ENCODE measurements at places on chromosomes 13 and 19. TPM values are rescaled to one million over a fixed set of nuclear protein-coding genes. Genes with fewer than 3 reads are reported as not detected.

DNA sequence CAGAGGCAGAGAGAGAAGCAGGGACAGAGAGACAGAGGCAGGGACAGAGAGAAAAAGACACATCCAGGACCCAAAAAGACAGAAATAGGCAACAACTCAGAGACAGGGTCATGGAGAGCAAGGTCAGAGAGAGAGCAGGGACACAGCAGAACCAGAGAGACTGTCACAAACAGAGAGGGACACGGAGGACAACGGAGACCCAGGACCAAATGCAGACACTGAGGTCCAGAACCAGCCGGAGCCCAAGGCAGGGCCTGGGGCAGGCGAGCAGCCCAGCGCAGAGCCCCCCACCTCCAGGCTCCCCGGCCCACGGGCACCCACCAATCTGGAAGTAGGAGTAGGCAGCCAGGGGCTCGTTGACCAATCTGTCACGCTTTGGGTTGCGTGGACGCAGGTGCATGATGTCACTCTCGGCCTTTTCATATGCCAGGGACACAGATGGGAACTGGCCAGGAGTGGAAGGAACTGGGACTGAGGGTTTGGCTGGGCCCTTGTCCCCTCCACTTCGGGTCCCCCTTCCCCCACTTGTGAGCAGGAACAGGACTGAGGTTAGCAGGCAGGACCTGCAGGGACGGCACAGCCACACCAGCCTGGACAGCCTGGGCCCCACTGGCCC, 8.1 kb downstream of the TMEM147 start:
- H3K27ac ChIP-seq: no peak overlapping the region
- peaks cover 8% of the 10 kb centered on the region for H3K4me1 ChIP-seq
- H3K36me3 ChIP-seq: no peaks in the 10 kb centered on the region
- H3K27me3 ChIP-seq: no peaks in the 10 kb centered on the region

DNA sequence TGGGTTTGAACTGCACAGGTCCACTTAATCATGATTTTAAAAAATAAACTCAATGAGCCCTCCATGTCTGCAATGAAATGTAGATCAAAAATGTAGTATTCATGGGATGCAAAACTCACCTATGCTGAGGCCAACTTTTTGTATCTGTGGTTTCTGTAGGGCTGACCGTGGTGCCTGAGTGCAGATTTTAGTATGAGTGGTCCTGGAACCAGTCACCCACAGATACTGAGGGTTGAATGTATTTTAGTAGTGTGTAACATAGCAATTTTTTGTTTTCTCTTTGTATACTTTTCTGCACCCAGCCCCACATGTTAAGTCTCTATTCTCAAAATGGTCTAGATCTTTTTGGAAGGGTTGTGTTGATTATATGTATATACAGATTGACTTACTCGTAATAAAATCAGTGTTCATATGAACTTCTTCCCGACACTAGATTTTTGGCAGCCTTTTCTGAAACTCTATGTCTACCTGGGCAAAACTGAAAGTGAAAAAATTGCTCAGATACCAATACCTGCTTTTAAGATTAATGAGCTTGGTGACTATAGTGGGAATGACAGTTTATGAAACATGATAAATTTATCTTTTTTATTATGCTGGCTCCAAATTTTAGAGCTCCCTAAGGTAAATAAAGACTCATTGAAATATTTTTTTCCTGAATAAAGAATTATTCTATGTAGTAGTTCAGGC, 51.6 kb downstream of the DNAJC15 start:
- no peak for DNase-seq
- no peak overlapping the region for H3K4me3 ChIP-seq
- H3K36me3 ChIP-seq: no peaks in the 10 kb centered on the region
- H3K27me3 ChIP-seq: no peaks in the 10 kb centered on the region
- H3K4me1 ChIP-seq: peaks cover 11% of the 10 kb centered on the region

- DNase-seq: no peak
- H3K27me3 ChIP-seq: no peaks in the 10 kb centered on the region
- no peak overlapping the region for H3K4me3 ChIP-seq
- no peaks in the 10 kb centered on the region for H3K36me3 ChIP-seq
- no peak overlapping the region for H3K27ac ChIP-seq
These were observed 773.2 kb upstream of the SLC10A2 start for GRCh38 chr13:103839460-103839859.

- DNase-seq: no peak
- H3K27ac ChIP-seq: no peak overlapping the region
- H3K27me3 ChIP-seq: no peaks in the 10 kb centered on the region
- no peak overlapping the region for H3K4me3 ChIP-seq
- peaks cover 3% of the 10 kb centered on the region for H3K4me1 ChIP-seq
These were observed 2.8 kb upstream of the IFI30 start for GRCh38 chr19:18170714-18171255.

- no peaks in the 10 kb centered on the region for H3K27me3 ChIP-seq
- H3K27ac ChIP-seq: no peak overlapping the region
- no peaks in the 10 kb centered on the region for H3K36me3 ChIP-seq
- H3K4me1 ChIP-seq: no peaks in the 10 kb centered on the region
- no peak for DNase-seq
These were observed 54.7 kb upstream of the WASF3 start for GRCh38 chr13:26502826-26503225.

DNA sequence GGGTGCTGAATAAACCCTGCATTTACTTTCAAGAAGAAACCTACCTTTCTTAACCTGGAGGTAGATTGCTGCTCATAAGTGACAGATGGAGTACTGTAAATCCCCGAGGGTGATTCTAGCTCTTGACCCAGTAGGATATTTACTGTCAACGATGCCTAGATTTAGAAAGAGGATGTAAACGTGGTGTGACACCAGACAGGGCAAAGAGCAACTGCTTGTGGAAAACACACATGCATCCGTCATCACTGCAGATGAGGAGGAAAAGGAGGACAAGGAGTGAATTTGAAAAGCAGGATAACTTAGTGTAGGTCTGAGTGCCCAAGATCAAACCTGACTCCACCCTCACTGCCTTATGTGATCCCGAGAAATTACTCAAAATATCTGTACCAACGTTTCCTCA, 9.8 kb upstream of the CLN5 start:
- no peak overlapping the region for H3K27ac ChIP-seq
- H3K36me3 ChIP-seq: no peaks in the 10 kb centered on the region
- H3K4me1 ChIP-seq: peaks cover 6% of the 10 kb centered on the region
- DNase-seq: no peak
- no peaks in the 10 kb centered on the region for H3K27me3 ChIP-seq

- H3K4me1 ChIP-seq: no peaks in the 10 kb centered on the region
- no peaks in the 10 kb centered on the region for H3K27me3 ChIP-seq
- H3K4me3 ChIP-seq: no peak overlapping the region
- no peaks in the 10 kb centered on the region for H3K36me3 ChIP-seq
- H3K27ac ChIP-seq: no peak overlapping the region
These were observed 44.6 kb downstream of the CCL25 start for GRCh38 chr19:8097198-8097597.

DNA sequence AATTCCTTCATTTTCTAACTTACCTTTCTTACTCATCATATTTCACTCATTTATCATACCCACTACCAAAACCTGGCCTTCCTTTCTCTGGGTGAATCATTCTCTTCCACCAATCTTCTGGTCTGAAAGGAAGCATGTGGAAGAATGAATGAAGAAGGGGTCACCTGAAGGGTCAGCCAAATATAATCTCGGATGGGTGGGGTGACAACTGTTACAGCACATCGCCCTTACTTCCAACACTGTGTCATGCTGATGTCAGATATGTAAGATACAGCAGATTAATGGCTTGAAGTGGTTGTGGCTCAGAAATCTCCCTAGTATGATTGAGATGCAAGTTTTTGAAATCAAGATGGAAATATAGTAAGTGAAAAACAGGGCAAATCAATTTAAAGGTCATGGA, 401.7 kb upstream of the HTR2A start:
- H3K4me3 ChIP-seq: no peak overlapping the region
- no peaks in the 10 kb centered on the region for H3K27me3 ChIP-seq
- H3K36me3 ChIP-seq: no peaks in the 10 kb centered on the region
- H3K27ac ChIP-seq: no peak overlapping the region

DNA sequence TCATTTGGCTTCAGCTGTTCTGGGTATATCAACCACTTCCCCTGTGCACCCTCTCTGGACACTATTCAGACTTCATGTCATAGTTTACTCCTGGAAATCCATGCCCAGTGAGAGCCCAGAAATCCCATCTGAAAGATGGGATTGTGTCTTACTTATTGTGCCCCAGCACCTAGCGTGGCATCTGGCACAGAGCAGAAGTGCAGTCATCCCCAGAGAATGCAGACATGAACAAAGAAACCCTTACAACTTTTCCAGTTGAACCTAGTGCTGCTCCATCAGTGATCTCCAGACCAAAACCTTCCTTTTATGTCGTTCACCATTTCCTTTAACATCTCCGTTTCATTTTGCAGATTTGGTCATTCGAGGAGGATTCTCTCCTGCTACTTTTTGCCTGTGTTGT, 60.6 kb downstream of the MBNL2 start:
- H3K36me3 ChIP-seq: no peaks in the 10 kb centered on the region
- no peaks in the 10 kb centered on the region for H3K27me3 ChIP-seq
- no peak overlapping the region for H3K4me3 ChIP-seq
- H3K27ac ChIP-seq: no peak overlapping the region
- peaks cover 26% of the 10 kb centered on the region for H3K4me1 ChIP-seq

- H3K4me1 ChIP-seq: no peaks in the 10 kb centered on the region
- H3K4me3 ChIP-seq: no peak overlapping the region
- peaks cover 84% of the 10 kb centered on the region for H3K36me3 ChIP-seq
- H3K27me3 ChIP-seq: no peaks in the 10 kb centered on the region
- no peak for DNase-seq
- no peak overlapping the region for H3K27ac ChIP-seq
These were observed 20.6 kb downstream of the ZNF558 start for GRCh38 chr19:8811315-8812172.

GRCh38 chr13:41970022-41970421, 9.1 kb upstream of the VWA8 start:
- H3K27me3 ChIP-seq: no peaks in the 10 kb centered on the region
- DNase-seq: no peak
- H3K36me3 ChIP-seq: no peaks in the 10 kb centered on the region
- H3K4me3 ChIP-seq: no peak overlapping the region
- H3K27ac ChIP-seq: no peak overlapping the region

GRCh38 chr19:53466726-53467484, 628 bp upstream of the ZNF813 start:
- no peaks in the 10 kb centered on the region for H3K36me3 ChIP-seq
- DNase-seq: no peak
- H3K4me3 ChIP-seq: peak overlapping the region; percentile 73
- no peak overlapping the region for H3K27ac ChIP-seq

GRCh38 chr13:99256283-99256682, 1.9 kb downstream of the GPR18 start:
- H3K4me3 ChIP-seq: no peak overlapping the region
- no peak for DNase-seq
- no peaks in the 10 kb centered on the region for H3K36me3 ChIP-seq
- no peak overlapping the region for H3K27ac ChIP-seq
- H3K4me1 ChIP-seq: no peaks in the 10 kb centered on the region
- no peaks in the 10 kb centered on the region for H3K27me3 ChIP-seq

- peak; percentile 79 for DNase-seq
- no peak overlapping the region for H3K4me3 ChIP-seq
- no peaks in the 10 kb centered on the region for H3K36me3 ChIP-seq
- H3K27ac ChIP-seq: peak overlapping the region; percentile 79
- peaks cover 3% of the 10 kb centered on the region for H3K4me1 ChIP-seq
- no peaks in the 10 kb centered on the region for H3K27me3 ChIP-seq
These were observed 30.2 kb upstream of the CPB2 start for GRCh38 chr13:46134961-46135522.

- no peaks in the 10 kb centered on the region for H3K27me3 ChIP-seq
- DNase-seq: no peak
- H3K4me1 ChIP-seq: no peaks in the 10 kb centered on the region
- no peaks in the 10 kb centered on the region for H3K36me3 ChIP-seq
- H3K4me3 ChIP-seq: no peak overlapping the region
These were observed 45.2 kb downstream of the SOX21 start for GRCh38 chr13:94667190-94667589.

- H3K27me3 ChIP-seq: no peaks in the 10 kb centered on the region
- no peak for DNase-seq
- no peak overlapping the region for H3K27ac ChIP-seq
- H3K4me1 ChIP-seq: no peaks in the 10 kb centered on the region
- no peaks in the 10 kb centered on the region for H3K36me3 ChIP-seq
These were observed 78.9 kb downstream of the TEX29 start for GRCh38 chr13:111399334-111399733.

- H3K4me1 ChIP-seq: no peaks in the 10 kb centered on the region
- no peak overlapping the region for H3K27ac ChIP-seq
- no peaks in the 10 kb centered on the region for H3K27me3 ChIP-seq
- no peak for DNase-seq
- no peaks in the 10 kb centered on the region for H3K36me3 ChIP-seq
These were observed 12.1 kb upstream of the SPART start for GRCh38 chr13:36358175-36358718.

- DNase-seq: no peak
- H3K4me1 ChIP-seq: no peaks in the 10 kb centered on the region
- H3K27me3 ChIP-seq: no peaks in the 10 kb centered on the region
- H3K36me3 ChIP-seq: no peaks in the 10 kb centered on the region
- no peak overlapping the region for H3K4me3 ChIP-seq
These were observed 41.0 kb downstream of the CCDC70 start for GRCh38 chr13:51902776-51903175.

- H3K27ac ChIP-seq: no peak overlapping the region
- peaks cover 14% of the 10 kb centered on the region for H3K4me1 ChIP-seq
- no peaks in the 10 kb centered on the region for H3K36me3 ChIP-seq
- DNase-seq: no peak
- H3K4me3 ChIP-seq: no peak overlapping the region
These were observed 31.5 kb upstream of the IRS2 start for GRCh38 chr13:109817591-109818535.

DNA sequence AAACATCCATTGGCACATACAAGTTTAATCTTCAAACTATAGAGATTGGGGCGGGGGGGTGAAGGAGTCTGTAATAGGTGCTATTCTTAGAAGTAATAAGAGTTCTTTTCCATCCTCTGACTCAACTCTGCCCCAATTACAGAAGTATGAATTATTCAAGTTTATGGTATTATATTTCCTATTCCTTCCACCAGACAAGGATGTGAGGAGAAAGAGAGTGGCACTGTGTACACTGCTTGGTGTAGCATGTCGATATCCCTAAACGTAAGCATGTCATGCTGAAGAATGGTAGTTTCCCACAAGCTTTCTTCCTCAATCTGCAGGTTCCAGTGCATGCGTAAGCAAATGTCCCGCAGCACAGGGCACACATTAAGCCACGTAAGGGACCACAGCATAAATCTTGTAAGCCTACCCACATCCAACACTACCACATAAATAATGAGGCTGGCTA, 14.1 kb downstream of the BRD4 start:
- peaks cover 62% of the 10 kb centered on the region for H3K4me1 ChIP-seq
- DNase-seq: no peak
- H3K36me3 ChIP-seq: no peaks in the 10 kb centered on the region
- no peak overlapping the region for H3K27ac ChIP-seq
- H3K4me3 ChIP-seq: no peak overlapping the region
- H3K27me3 ChIP-seq: no peaks in the 10 kb centered on the region

- H3K4me1 ChIP-seq: peaks cover 7% of the 10 kb centered on the region
- H3K36me3 ChIP-seq: no peaks in the 10 kb centered on the region
- DNase-seq: no peak
- H3K27me3 ChIP-seq: no peaks in the 10 kb centered on the region
- H3K27ac ChIP-seq: no peak overlapping the region
These were observed 8.0 kb upstream of the GPR183 start for GRCh38 chr13:99315186-99315585.

Gene PCDH20
- total RNA-seq: 0.09 TPM

Gene TSPAN16
- not detected for total RNA-seq

Gene CPB2
- 0.79 TPM for total RNA-seq

Gene FFAR1
- 2.3 TPM for total RNA-seq

Gene SCEL
- 0.04 TPM for total RNA-seq

Gene AP1M2
- total RNA-seq: 48.6 TPM

Gene NLRP9
- total RNA-seq: not detected

Gene ZNF66
- total RNA-seq: 2.2 TPM

Gene PODNL1
- 2.0 TPM for total RNA-seq

Gene PDE4C
- total RNA-seq: 0.37 TPM

All from pancreas (tissue), 10 donors.